Cardiac septum (tissue), 1 donor: ENCODE measurements at places on chromosomes 4 and X. TPM values are rescaled to one million over a fixed set of nuclear protein-coding genes. Genes with fewer than 3 reads are reported as not detected.

GRCh38 chr4:159175085-159175988 is 72.5 kb downstream of the RAPGEF2 start:
- DNase-seq, result no peak

HPGD gene
- total RNA-seq, result 2.4 TPM

GRCh38 chrX:71618303-71618721 is at the start of gene CXCR3:
Gene CXCR3 (minus strand): TSS chrX:71618511. CDS start chrX:71618449, 62 bp downstream.
- DNase-seq, result no peak

GRCh38 chr4:184403384-184403781 is 71.0 kb downstream of the IRF2 start:
- DNase-seq, result no peak

LRCH2 gene
- 1.2 TPM for total RNA-seq

GRCh38 chr4:112900416-112900815 is 149.0 kb upstream of the ANK2 start:
- no peak for DNase-seq

- no peak for DNase-seq
Observed at GRCh38 chr4:172740434-172740833, 428.2 kb upstream of the GALNT7 start.

- DNase-seq, result no peak
Observed at GRCh38 chr4:100224721-100225120, 34.5 kb upstream of the DDIT4L start.

HSFX4 gene
- 0.30 TPM for total RNA-seq
